ENCODE measurements at places on chromosomes 2 and 18.
A peak's percentile ranks its signal among the peaks of the same experiment; 100 is the strongest.

DNA sequence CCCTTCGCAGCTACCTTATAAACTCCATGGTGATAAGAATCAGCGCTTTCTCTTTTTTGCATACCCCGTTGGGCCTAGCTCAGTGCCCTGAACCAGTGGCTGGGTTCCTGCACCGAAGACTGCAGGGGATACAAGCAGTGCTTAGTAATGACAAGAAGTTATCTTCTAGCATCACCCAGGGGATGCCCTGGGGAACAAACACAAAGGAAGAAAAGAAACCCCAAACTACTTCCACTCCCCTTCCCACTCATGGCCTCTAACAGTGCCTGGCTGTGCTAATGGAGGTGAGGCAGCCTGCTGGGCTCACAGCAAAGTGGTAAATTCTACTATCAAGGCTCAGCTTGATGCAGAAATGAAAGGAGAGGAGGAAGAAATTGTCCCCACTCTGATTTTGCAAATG is 314.7 kb downstream of the TXNL1 start:
- DNase-seq, result no peak

DNA sequence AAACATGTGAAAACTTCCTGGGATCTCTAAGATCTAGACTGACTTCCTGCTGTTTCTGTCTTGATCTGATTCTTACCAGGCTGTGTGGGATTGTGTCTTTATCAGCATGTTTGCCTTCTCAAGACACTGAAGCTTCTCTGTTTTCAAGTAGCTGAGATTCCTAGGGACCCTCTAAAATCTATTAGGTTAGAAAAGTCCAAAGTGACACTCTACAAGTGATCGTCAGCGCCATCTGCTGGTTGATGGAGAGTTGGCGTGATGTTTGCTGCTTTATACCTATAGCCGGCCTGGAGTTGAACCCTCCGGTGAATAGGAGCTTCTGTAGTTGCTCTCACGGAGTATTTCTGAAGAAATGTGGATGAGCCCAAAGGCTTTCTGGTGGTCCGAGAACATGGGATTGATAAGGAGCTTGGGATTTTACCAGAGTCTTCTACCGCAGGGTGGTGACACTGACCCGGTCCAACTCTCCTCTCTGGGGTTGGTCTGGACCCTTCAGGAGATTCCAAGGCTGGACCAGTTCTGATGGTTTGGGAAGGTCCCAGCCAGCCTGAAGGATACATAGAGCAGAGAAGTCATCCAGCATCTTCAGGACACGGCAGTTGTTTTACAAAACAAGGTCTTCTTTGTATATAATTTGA is 96.0 kb upstream of the TTC39C start:
- DNase-seq, result peak; percentile 84

DNA sequence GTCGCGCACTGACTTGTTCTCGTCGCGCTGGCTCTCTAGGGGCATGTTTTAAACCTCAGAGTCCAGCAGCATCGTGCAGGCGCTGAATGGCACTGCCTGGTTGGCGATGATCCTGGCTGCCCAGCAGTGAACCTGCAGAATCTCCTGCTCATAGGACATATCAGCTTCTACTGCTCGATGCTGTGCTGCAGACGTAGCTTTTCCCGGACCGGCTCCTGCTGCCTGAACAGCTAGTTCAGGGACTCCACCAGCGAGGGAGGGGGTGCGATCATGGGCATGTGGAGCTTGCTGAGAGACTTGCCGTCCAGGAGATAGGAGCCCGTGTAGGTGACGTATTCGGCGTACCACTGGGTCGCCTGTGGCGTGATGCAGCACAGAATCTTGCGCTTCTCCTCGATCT is 890.0 kb upstream of the LRRTM1 start:
- no peak for DNase-seq

DNA sequence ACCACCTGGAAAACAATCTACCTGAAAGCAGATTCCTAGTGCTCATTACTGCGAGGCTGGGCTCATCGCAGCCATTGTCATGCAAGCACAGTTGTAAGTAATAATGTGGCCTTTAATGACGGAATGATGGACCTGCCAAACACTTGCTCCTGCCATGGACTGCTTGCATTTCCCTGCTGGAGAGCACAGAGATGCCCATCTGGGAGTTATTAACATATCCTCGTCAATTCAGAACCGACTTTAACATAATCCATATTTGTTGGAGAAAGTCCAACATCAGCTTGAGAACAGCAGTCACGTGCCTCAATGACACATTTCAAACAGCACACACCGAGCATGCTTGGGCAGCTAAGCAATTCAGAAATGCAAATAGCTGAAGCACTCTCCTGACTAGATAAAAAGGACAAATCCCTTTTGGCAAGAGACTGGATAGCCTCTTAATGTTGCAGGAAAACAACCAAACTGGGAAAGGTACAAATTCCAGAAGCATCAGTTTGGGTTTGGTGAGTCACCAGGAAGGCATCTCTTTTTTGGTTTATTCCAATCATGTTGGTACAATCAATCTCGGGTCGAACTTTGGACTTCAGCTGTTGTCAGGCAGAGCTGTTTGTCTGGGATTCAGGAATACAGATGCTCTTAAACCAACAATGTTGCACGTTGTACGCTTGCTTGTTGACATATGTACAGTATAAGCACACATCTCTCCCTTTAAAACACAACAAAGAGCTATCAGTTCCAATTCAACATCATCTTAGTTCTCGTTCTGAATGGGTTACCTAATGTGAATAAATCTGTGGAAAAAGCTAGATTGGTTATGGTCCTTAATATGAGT is 395.8 kb downstream of the LNPK start:
- peak; percentile 87 for DNase-seq

DNA sequence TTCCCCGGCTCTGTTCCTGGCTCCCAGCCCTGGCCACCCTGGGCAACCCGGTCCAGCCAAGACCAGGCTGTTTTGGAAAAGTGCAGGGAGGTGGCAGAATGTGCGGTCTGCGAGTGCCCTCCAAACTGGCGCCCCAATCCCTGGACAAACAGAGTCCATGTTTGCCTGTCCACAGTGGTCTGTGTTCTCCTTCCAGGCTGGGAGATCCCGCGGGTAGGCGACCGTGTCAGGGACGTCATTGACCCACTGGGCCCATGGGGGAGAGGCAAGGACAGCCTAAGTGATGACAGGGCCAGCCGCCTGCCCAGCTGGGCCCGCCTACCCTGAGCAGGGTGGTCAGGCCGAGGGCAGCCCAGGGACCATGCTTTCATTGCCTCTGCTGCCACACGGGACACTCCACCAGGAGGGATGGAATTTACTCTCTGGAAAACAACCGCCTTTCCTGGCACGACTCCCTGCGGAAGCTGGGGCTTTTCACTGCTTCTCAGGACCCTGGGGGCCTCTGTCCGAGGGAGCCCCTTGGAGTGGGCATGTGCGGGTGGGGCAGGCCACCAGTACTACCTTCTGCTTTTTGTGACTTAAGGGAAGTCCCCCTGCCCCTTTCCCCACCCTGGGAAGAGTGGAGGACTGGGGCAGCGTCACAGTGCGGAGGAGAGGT is 20.1 kb downstream of the CYP26B1 start:
- DNase-seq, result no peak

GRCh38 chr2:164667566-164667965 is 46.3 kb upstream of the GRB14 start:
- DNase-seq, result no peak

GRCh38 chr2:237892984-237893595 is 33.7 kb downstream of the RAMP1 start:
- DNase-seq, result no peak

DNA sequence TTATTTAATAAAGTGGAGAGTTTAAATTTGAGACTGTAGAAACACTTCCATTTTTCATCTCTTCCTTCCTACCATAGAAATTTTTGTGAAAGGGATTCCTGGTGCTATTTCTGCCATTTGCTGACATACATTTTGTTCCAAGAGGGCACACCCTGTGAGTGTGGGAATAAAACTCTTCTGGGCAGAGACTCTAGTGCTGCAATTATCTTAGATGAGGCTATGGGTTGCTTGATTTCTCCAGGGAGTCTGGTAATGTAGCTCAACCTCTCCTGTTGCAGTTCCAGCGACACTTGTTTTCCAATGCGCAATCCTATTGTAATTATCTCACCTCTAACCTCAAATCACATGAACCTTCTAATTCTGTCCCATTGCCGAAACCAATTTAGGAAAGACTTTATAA is 60.1 kb upstream of the ZSWIM2 start:
- DNase-seq, result no peak

- peak; percentile 81 for DNase-seq
Observed at GRCh38 chr18:13564579-13564978, 161.8 kb downstream of the FAM210A start.

DNA sequence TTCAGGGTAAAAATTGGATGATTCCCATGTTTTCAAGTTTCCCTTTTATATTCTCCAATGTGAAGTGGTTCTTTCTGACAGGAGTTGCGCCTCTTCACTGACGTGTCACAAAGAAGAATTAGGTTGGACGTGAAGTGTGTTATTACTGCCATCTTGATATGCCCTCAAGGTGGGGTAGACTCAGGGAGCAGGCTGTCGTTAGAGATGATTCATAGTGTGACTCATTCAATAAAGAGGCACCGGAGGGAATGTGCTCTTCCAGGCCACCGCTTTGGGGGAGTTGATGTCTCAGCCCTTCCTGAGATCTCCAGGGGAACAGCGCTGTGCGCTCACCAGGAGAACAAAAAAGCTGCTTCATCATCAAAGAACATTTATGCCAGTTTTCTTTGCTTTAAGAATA is 3.6 kb upstream of the DGKD start:
- peak; percentile 10 for DNase-seq

- DNase-seq, result no peak
Observed at GRCh38 chr18:46161703-46162396, 57.7 kb downstream of the HAUS1 start.

DNA sequence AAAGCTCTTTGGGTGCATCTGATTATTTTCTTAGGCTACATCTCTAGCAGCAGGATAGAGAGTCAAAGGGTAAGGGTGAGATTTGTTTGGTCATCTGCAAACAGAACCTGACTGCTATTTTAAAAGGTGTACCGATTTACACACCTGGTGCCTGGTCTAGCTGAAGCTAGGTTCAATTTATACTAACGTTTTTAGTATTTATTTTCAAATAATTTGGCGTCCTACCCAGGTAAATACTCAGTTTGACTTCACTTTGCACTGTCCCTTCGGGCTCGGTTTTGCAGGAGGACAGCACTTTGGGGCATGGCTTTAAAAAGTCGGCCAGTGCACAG is 683 bp downstream of the PTRHD1 start:
- DNase-seq, result no peak

DNA sequence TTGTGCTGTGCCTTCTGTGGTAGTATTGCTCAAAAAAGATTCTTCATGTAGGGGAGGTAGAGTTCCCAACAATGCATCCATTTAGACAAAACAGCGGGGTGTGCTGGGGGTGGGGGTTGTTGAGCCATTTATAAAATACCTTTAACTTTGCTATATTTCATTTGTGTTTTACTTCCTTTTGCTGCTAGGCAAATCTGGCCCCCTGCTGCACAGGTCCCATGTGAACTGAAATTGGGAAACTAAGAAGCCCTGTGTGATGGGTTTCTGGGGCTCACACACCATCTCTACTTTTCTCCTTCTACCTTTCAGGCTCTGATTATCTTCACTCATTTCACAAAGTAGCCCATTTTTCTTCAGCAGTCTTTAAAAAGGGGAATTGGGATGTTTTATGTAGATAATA is 52.7 kb upstream of the ITGA4 start:
- DNase-seq, result no peak

GRCh38 chr2:33212151-33212550 is 264.3 kb upstream of the RASGRP3 start:
- DNase-seq, result no peak

- peak; percentile 8 for DNase-seq
Observed at GRCh38 chr2:43221763-43222474, 4.5 kb downstream of the ZFP36L2 start.

- DNase-seq, result no peak
Observed at GRCh38 chr2:62140426-62141141, 55.3 kb upstream of the B3GNT2 start.

- DNase-seq, result no peak
Observed at GRCh38 chr2:221134718-221135117, 437.4 kb downstream of the EPHA4 start.

DNA sequence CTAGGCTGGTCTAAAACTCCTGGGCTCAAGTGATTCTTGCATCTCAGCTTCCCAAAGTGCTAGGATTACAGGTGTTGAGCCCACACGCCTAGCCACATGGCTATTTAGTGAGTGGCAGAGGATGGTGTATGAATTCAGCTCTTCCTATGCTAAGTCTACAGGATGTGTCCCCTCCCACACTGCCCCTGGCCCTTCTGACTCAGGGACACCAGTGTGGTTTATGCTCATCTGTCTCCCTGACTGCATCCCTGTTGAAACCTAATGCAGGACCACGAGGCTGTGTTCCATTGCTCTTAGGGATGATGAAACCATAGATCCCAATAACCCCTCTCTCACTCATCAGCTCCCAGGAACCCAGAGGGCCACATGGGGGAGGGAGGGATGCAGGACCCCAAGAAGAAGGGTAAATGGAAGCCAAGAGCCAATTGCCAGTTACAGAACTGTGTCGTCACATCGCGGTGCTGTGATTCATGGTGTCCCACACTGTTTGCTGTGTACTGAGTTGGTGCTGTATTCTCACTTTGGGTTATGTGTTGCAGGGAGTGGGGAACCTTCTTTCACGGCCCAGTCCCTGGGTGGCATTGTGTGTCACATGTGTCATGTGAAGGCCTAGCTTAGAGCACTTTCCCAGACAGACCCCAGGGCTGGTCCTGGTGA is 102.9 kb upstream of the HAAO start:
- no peak for DNase-seq

GRCh38 chr18:6294148-6294784 is 120.4 kb downstream of the L3MBTL4 start:
- no peak for DNase-seq

GRCh38 chr18:12296457-12296856 is 11.6 kb upstream of the TUBB6 start:
- DNase-seq, result no peak

GRCh38 chr2:200985799-200986198 is 22.3 kb upstream of the ORC2 start:
- DNase-seq, result no peak

DNA sequence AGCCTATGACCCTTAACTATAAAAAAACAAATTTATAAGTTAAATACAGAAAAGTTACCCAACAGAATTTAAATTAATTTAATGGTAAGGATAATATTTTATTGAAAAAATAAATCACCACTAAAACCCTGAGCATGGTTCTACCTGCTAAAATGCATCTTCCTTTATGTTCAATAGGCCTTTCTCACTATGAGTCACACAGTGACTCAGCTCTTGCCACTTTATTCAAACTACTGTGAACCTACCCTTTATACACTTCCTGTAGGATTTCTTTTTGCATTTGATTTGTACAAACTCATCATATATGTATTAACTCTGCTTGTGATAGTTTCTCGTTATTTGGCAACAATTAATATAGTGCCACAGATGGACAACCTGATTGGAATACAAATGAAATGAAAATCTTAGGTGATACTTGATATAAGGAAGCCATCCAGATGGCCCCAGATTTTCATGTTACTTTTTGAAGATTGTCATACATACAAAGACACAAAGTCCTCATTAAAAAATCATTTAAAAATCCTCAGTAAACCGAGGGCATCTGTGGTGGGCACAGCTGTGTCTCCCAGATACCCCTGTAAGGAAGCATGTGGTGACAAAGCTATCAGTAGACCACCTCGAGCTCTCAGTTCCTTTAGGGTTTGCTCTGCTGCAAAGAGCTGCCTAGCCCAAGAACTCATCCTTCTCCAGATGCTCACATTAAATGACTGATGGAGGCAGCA is 55.2 kb upstream of the COBLL1 start:
- DNase-seq, result no peak

GRCh38 chr2:210577263-210578071 is 21.1 kb downstream of the CPS1 start:
- DNase-seq, result peak; percentile 42
